Right lobe of liver (tissue), 6 donors: ENCODE measurements at places on chromosomes 1 and 21. TPM values are rescaled to one million over a fixed set of nuclear protein-coding genes. Genes with fewer than 3 reads are reported as not detected.

LRRC3 gene
- total RNA-seq: 12.6 TPM

ALG14 gene
- 6.7 TPM for total RNA-seq

CNST gene
- 11.0 TPM for total RNA-seq

PAFAH2 gene
- 18.4 TPM for total RNA-seq

SLC35F3 gene
- total RNA-seq: not detected

NUF2 gene
- total RNA-seq: not detected

PRAMEF10 gene
- total RNA-seq: 6.6 TPM

AVPR1B gene
- not detected for total RNA-seq
